Cerebellum (tissue), 4 donors: ENCODE measurements at places on chromosomes 12 and 14. TPM values are rescaled to one million over a fixed set of nuclear protein-coding genes. Genes with fewer than 3 reads are reported as not detected.
A peak's percentile ranks its signal among the peaks of the same experiment; 100 is the strongest.

GRCh38 chr12:109239179-109239578 lies 69.9 kb downstream of the FOXN4 start:
- DNase-seq, result no peak

GRCh38 chr14:75205591-75205990 lies 29.2 kb upstream of the TMED10 start:
- no peak for DNase-seq

- DNase-seq, result no peak
Observed at GRCh38 chr12:5374713-5375112, 57.2 kb upstream of the NTF3 start.

Gene HCAR3
- total RNA-seq, result 0.82 TPM

- no peak for DNase-seq
Observed at GRCh38 chr14:82710267-82710841, 1176.7 kb upstream of the SEL1L start.

Gene SLIRP
- 55.0 TPM for total RNA-seq

- DNase-seq, result no peak
Observed at GRCh38 chr14:93527203-93527607, 96.5 kb downstream of the UNC79 start.

DNA sequence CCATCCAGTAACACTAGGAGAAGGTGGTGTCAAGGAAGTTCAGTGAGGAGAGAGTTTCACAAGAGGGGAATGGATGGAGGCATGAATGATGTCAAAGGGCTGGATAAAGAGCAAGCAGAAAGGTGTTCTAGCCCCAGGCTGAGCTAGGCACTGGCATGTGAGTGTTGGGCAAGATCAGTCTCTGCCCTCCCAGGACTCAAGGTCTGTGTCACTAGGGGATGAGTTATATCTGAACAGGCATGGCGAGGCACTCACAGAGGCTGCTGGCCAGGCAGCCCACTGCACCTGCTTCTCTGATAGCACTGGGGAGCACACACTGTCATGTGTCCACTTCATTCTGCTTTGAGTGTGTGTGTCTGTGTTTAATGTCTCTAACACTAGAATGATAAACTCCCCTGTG lies 903.8 kb downstream of the BCL11B start:
- DNase-seq, result no peak

- DNase-seq, result no peak
Observed at GRCh38 chr14:31122098-31122611, 85.4 kb downstream of the HECTD1 start.

- DNase-seq, result no peak
Observed at GRCh38 chr14:54658836-54659235, 91.9 kb downstream of the SAMD4A start.

Gene FOXA1
- not detected for total RNA-seq

Gene SLC6A12
- total RNA-seq, result 11.1 TPM

GRCh38 chr14:80942191-80942600 lies 658 bp upstream of the CEP128 start:
- DNase-seq, result peak; percentile 4

DNA sequence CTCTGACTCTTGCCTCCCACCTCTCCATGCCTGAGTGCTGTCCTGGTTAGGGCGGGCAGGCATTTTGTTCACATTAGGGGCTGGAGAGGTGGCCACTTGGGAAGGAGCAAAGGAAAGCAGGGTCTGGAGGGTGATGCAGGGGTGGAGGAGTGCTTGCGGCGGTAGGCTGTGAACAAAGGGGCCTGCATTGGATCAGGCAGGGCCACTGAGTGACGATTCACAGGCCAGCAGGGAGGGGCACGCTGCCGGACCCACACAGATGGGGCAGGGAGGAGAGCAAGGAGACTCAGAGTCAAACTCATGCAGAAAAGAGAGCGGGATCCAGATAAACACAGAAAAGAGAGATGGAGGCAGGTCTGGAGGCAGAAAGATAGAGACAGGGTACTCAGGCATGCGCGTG lies 58.4 kb upstream of the TBX3 start:
- DNase-seq, result no peak

- DNase-seq, result no peak
Observed at GRCh38 chr14:76846331-76847047, 20.3 kb downstream of the LRRC74A start.

Gene ZNF605
- 35.0 TPM for total RNA-seq

GRCh38 chr14:88198446-88198845 lies 124.6 kb downstream of the KCNK10 start:
- DNase-seq, result no peak

- no peak for DNase-seq
Observed at GRCh38 chr14:77062261-77062660, 33.8 kb upstream of the IRF2BPL start.

Gene EXOC3L4
- total RNA-seq, result 0.36 TPM

- DNase-seq, result no peak
Observed at GRCh38 chr12:110906083-110906482, 14.3 kb downstream of the MYL2 start.

Gene SERPINA1
- 1.9 TPM for total RNA-seq

Gene OR6C74
- not detected for total RNA-seq

Gene AKAP6
- total RNA-seq, result 223 TPM

Gene SFSWAP
- total RNA-seq, result 39.1 TPM

GRCh38 chr14:96049932-96050331 lies 10.8 kb downstream of the C14orf132 start:
- no peak for DNase-seq

Gene NOXRED1
- total RNA-seq, result 0.82 TPM

Gene DAO
- not detected for total RNA-seq

- no peak for DNase-seq
Observed at GRCh38 chr12:45224311-45224710, 8.4 kb downstream of the ANO6 start.

GRCh38 chr12:102518871-102519270 lies 38.5 kb upstream of the IGF1 start:
- no peak for DNase-seq

- no peak for DNase-seq
Observed at GRCh38 chr12:61272441-61272840, 987.8 kb upstream of the USP15 start.

DNA sequence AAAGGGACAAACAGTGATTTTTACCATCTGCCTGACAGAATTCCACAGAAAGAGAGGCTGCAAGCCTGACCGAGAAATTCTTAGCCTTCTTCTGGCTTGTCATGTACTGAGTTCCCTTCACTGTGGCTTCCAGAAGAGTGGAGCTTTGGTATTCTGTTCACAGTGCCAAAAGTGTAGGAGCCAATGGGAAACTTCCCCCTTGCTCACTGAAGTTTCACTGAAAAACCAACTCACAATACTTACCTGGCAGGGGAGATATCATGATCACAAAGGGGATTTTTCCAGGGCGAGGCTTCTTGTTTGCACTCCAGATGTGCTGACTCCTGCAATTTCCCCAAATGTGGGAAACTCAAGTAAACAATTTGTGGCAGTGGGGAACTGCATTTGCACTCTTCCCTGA lies 31.7 kb upstream of the MMP19 start:
- no peak for DNase-seq

DNA sequence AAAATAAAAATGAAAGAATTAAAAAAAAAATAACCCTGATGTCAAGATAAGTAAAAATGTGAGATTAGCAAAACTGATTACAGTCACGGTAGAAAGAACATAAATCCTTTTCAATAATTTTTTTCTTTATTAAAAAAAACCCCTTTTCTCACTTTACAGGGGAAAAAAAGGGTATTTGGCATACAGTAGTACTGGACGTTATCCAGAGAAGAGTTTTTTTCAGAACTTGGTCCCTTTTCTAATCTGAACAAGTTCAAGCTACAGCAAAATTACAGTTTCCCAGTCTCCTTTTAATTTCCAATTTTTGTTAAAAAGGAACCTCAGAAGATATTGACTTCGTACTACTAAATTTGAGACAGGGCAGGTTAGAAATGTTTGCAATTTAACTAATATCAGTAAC lies 134.7 kb upstream of the DCN start:
- no peak for DNase-seq

Gene TTC6
- total RNA-seq, result 2.4 TPM

Gene PLCZ1
- total RNA-seq, result 0.82 TPM

Gene CLEC1A
- 0.54 TPM for total RNA-seq

Gene NTS
- 1.2 TPM for total RNA-seq

- no peak for DNase-seq
Observed at GRCh38 chr12:95417372-95417771, 56.6 kb upstream of the METAP2 start.

DNA sequence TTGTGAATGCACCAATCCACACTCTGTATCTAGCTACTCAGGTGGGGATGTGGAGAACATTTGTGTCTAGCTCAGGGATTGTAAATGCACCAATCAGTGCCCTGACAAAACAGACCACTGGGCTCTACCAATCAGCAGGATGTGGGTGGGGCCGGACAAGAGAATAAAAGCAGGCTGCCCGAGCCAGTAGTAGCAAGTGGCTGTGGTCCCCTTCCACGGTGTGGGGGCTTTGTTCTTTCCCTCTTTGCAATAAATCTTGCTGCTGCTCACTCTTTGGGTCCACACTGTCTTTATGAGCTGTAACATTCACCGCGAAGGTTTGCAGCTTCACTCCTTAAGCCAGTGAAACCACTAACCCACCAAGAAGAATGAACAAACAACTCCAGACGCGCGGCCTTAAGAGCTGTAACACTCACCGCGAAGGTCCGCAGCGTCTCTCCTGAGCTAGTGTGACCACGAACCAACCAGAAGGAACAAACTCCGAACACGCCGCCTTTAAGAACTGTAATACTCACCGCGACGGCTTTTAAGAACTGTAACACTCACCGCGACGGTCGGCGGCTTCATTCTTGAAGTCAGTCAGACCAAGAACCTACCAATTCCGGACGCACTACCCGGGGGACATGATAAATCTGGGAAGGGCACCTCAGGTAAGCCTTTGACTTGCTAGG lies 4.6 kb upstream of the LDHB start:
- no peak for DNase-seq

- no peak for DNase-seq
Observed at GRCh38 chr14:104143521-104144452, 5.4 kb downstream of the KIF26A start.

DNA sequence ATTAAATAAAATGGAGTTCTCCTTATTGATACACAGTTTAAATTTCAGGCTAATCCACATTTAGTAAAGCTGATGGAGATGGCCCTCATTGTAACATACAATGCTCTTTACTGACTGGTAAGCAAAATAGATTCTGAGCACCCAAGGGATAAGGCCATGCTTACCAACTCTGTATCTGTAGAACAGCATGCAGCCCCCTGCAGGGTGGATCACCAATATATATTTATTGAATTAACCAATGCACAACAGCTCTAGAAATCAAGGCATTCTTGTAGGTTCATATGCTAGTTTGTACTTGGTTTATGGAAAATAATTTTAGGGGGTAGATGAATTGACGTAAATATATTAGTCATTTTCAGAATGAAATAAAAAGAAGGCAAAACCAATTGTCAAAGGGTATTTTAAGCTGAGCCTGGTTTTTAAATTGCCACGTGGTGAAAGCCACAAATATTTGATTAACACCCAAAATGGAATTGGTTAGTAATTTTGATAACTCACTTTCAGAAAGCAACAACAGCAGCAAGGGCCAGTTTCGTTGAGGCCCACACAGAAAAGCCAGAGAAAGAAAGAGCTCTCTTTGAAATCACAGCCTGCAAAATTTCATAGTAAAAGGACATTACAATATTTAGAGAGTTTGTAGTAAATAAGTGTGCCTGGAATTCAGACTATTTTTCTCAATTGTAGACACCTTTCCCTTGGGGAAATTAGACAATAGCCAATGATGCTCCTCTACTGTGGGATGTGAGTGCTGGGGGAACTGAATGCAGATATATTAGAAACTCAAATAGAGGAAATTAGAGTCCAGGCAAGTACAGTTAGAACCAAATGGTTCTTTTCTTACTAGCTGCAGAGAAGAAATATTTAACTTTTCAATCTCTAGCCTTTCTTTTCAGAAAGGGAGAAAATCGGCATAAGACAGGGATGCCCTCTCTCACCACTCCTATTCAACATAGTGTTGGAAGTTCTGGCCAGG lies 216.2 kb upstream of the ABCD2 start:
- no peak for DNase-seq

DNA sequence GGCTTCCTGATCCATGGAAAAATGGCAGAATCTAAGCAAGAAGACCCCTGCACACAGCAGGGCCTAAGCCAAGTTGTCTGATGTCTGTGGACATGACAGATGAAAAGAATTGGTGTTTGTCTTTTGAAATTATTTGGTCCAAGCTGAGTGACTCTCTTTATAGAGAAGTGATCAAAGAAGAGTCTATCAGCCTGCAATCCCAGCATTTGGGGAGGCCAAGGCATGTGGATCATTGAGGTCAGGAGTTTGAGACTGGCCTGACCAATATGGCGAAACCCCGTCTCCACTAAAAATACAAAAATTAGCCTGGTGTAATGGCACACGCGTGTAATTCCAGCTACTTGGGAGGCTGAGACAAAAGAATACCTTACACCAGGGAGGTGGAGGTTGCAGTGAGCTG lies 64.8 kb upstream of the TUNAR start:
- DNase-seq, result no peak

DNA sequence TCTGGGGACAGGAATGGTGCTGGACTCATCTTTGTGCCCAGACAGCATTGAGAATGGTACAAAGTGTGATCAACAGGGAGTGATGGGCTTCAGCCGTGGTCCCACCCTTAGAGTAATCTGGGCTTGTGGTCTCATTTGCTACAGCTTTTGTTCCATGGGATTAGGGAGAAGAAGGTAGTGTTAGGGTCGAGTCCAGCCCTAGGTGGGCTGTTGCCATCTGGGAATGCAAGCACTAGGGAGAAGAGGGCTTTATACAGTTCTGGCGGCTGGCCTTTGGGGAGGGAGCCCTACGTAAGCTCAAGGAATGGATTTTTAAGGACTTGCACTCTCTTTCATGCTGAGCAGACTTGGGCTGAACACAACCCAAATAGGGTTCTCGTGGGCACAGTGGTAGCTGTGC lies 4.9 kb downstream of the PLEKHG3 start:
- DNase-seq, result no peak

- DNase-seq, result no peak
Observed at GRCh38 chr12:17579205-17580026, 510.6 kb downstream of the RERGL start.

DNA sequence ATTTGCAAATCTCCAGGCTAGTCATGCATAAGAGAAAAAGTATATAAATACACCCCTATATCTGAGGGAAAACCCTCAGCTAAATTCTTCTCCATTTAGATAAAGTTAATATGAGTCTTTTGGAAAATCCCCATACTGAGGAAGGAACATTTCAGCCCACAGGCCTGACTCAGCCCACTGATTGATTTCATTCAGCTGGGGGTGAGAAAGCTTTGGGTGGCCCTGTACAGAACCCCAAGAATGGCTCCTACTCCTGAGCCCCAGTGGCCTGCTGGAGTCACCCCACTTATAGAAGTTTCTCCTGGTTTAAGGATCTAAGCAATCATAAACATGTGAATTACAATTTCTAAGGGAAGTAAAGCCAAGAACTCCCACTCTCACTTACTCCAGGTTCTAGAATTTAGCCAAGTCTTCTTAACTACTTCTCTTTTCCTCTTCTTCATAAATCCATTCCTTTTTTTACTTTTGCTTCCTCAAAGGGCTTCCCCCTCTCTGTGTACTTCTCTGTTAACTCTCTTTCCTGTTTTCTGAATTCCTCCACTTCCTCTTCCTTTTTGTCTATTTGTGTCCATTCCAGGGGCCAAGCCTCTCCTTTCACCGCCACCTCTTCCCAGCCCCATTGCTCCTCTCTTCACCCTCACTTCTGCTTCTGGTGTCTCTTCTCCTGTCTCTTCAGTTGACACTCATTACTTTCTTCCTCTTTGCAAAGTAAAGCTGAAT lies 21.0 kb downstream of the RTN1 start:
- no peak for DNase-seq

Gene RPGRIP1
- 6.0 TPM for total RNA-seq

GRCh38 chr14:102969060-102969791 lies 46.8 kb downstream of the AMN start:
- peak; percentile 61 for DNase-seq

Gene GPR132
- 1.7 TPM for total RNA-seq

Gene KCNK10
- total RNA-seq, result 23.4 TPM

Gene CD27
- not detected for total RNA-seq

- no peak for DNase-seq
Observed at GRCh38 chr12:49451468-49452259, 84.4 kb downstream of the SPATS2 start.

Gene MMP14
- total RNA-seq, result 17.6 TPM
